ENCODE measurements at places on chromosomes 7 and 10.

DNA sequence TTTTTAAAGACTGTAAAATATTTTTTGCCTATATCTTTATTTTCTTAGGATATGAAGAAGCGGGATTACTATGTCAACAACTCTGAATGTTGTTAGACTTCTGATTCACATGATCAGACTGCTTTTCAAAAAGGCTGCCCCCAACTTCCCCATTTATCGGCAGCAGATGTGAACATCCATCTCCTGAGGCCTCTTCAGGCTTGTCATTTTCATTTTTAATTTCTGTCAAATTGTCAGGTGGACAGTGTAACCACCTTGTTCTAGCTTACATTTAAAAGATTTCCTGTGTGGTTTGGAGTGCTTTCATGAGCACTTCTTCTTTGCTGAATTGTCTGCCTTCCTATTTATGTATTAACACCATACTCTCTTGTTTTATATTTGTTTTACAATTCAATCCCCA is 78.8 kb upstream of the GSDME start:
- peak; percentile 41 for DNase-seq

DNA sequence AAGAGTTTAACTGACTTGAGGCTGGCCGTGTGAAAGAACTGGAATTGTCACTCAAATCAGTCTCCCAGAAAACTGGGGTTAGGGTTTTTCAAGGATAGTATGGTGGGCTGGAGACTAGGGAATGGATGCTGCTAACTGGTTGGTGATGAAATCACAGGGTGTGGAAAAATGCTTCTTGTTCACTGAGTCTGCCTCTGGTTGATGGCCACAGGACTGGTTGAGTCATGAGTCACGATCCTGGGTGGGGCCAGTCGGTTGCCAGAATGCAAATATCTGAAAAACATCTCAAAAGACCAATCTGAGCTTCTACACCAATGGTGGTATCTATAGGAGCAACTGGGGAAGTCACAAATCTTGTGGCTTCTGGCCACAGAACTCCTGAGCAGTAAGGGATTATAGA is 16.3 kb upstream of the BAMBI start:
- DNase-seq: no peak

DNA sequence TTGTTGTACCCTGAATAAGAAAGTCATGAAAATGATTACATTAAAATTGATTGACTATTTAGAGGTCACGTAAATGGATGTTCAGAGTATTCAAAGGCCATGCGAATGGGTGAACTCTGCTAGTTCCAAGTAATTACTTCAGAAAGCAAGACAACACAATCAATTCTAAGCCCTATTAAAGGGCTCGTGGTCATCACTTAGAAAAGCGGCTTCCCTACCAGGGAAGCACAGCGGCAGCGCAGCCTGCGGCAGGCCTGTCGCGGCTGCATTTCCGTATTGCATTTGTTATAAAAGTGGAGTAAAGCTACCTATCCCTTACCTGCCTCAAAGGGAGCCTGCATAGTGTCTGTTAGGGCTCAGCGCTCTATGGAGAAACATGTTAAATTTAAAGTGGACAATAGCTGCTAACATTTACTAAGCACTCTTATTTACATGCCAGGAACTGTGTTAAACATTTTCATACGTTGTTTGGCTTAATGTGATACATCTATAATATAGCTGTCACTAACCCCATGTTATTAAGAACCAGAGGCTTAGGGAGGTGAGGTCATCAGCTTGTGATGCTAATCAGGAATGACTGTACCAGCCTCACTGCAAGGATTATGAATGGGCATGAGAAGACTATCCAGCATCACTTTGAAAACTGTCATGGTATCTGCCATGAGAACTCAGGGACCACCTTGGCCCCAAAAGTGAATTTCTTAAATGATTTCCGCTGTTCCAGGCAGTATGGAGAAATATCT is 187.5 kb downstream of the CELF2 start:
- no peak for DNase-seq

DNA sequence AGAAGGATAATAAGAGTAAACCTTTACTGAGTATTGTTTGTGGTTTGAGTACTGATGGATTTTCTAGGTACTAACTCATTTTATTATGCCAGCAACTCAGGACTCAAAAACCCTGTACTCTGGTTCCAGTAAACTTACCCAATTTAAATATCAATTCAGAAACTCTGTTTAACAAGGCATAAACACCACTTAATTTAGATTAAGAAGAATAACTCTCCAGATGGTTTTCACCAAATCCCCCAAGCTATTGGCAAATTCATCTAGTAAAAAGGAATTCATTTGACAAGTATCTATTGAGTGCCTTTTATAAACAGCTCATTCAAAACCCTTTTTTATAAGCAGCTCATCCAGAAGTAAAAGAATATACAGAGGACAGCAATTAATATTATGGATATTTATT is 572.4 kb downstream of the PHTF2 start:
- DNase-seq: no peak

DNA sequence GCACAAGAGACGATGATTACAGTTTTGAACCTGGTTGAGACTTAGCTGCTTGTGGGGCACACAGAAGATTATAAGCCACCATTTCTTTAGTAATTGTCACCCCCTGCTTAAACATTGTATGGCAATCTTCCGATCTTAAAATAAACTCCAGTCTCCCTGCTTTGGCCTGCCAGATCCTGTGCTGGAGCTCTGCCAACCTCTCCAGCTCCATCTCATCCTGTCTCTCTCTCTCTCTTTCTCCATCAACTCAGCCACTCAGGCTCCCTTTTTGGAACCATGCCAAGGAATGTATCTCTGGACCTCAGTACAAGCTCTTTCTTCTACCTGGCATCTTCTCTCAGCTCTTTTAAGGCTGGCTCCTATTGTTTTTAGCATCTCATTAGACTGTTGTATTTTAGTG is 1053.2 kb downstream of the REEP3 start:
- no peak for DNase-seq

GRCh38 chr7:32289651-32290414 is 200.3 kb downstream of the LSM5 start:
- no peak for DNase-seq

DNA sequence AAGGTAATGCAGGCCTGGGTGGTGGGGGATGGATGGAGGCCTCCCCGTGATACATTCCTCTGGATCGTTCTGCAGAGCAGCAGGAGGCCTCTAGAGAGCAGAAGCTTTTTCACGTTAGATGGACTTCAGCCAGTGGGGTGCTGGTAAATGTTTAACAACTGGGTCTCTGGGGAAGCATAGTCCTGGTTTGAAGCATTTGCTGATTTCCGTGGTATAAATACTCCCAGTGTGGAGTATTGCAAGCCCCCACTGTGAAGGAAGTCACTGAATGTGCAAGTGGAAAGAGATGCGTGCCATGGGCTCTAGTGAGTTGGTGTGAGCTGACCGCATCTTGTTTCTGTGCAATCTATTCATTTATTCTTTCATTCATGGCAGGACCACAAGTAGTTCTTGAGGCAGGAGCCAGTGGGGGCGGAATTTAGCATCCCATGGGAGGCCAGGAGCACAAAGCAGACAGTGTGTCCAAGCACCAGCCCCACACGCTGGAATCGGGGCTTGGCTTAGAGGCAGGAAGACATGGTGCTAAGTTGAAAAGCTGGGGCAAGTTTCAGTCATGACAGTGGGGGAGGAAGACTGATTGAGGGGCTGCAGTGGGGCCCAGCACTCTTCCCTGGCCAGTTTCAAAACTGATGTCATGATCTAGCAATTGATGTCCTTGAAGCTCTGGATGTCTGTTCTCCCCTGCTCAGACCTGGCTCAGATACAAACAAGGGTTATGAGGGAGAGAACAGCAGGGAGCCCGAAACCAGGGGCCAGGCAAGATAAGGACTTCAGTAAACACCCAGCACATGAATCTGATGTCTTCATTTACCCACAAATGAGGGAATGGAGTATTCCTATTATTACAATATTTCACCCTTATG is 280.9 kb upstream of the LYZL1 start:
- DNase-seq: peak; percentile 13

GRCh38 chr10:71939861-71940474 is 24.2 kb upstream of the CHST3 start:
- no peak for DNase-seq

DNA sequence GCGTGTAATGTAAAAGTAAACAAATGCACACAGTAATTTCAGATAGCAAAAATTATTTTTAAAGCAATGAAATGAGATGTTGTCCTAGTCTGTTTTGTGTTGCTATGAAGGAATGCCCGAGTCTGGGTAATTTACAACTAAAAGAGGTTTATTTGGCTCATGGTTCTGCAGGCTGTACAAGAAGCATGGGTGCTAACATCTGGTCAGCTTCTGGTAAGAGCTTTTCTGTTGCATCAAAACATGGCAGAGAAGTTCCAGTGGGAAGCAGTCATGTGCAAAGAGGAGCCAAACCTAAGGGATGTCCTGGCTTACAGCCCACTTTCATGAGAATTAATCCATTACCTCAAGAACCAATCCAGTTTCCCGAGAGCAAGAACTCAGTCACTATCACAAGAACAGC is 62.9 kb upstream of the MNX1 start:
- no peak for DNase-seq

DNA sequence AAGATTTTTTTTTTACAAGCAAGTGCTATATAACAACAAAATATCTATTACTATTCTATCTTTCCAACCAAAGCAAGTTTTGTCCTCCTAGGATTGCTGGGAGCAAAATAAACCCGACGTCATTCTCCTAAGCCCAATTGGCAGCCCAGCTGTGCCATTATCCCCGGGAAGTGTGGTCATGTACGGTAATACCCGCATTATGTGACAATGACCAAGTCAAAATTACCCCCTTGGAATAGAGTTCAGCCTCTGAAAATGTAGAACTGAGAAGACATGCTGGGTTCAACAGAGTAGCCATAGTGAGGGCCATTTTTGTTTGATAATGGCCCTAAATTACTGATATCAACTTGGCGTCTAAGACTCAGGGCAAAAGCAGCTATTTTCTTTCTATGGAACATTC is 215.5 kb downstream of the LRRTM3 start:
- DNase-seq: no peak

- no peak for DNase-seq
Measured at GRCh38 chr7:92460109-92460508, 12.8 kb downstream of the GATAD1 start.

GRCh38 chr10:101047268-101047667 is 14.5 kb upstream of the KAZALD1 start:
- no peak for DNase-seq

DNA sequence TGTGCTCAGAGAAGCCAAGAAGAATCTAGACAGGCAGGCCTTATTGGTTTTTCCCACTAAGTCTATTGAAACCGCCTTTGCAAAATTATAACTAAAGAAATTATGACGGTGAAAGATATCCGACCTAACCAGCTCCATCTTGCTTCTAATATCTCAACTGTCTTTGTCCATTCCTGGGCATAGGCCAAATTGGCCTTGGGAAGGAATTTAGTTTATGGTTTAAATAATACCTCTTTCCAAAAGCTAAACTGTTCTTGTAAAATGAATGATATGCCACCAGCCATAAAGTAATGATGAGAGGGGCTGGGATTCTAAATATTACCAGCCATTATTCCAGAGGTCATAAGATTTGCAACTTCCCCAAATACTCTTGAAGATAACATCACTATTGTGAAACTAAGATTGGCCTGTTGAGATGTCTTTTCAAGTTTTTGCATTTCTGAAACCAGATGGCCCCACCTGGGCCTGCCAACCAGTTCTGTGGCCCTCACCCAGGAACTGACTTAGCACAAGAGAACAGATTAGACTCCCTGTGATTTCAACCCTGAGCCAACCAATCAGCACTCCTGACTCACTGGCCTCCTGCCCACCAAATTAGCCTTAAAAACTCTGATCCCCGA is 41.2 kb upstream of the SLC35G1 start:
- DNase-seq: peak; percentile 15

DNA sequence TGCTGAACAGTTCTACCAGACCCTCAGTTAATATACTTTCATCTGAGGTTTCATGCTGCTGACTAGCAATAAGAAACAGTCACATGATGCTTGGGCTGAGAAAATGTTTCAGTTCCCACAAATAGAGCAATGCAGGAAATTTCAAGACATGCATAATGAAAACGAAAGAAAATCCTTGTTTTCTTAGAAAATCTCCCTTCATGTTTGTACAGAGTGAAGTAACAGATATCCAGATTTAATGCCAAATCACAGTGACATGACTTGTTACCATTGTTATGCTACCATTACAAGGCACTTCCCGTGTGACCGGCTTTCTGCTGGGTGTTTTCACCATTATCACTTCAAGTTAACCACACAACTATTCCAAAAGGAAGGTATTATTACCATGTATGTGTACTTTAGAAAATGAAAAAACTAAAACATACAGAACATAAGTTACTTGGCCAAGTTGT is 121.7 kb downstream of the DOCK4 start:
- no peak for DNase-seq

- no peak for DNase-seq
Measured at GRCh38 chr10:100979791-100980272, 7.5 kb downstream of the MRPL43 start.

- no peak for DNase-seq
Measured at GRCh38 chr7:49631960-49632359, 141.5 kb upstream of the VWC2 start.

- DNase-seq: peak; percentile 22
Measured at GRCh38 chr10:8444630-8445029, 390.1 kb downstream of the GATA3 start.

GRCh38 chr7:147033641-147034040 is 917.0 kb downstream of the CNTNAP2 start:
- no peak for DNase-seq

- no peak for DNase-seq
Measured at GRCh38 chr10:33157103-33157502, 177.4 kb downstream of the NRP1 start.

GRCh38 chr10:30352377-30352776 is 3.3 kb upstream of the MTPAP start:
- no peak for DNase-seq

DNA sequence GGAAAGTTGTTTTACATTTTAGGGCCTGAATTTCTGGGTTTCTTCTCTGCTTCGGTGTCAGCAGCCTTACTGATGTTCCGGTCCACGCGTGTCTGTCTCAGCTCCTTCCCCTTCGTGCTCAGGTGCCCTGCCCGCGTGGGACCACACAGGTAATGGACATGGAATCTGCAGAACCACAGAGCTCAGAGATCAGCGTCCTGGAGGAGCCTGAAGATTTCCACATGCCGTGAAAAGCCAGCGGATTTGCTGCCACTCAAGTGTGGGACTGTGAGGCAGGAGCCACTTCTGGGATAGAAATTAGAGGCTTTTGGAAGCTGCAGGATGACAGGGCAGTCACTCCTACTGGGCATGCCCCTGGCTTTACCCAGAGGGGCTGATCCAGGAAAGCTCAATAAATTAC is 666.1 kb upstream of the FOXK1 start:
- no peak for DNase-seq

GRCh38 chr10:28669227-28670173 is 7.8 kb upstream of the BAMBI start:
- no peak for DNase-seq

- DNase-seq: peak; percentile 11
Measured at GRCh38 chr10:42987121-42987541, 89.7 kb upstream of the RET start.
